PC-9 (cell line): ENCODE measurements at places on chromosomes 7 and 10.

GRCh38 chr7:45159296-45159695, 1.7 kb downstream of the RAMP3 start:
- no peak for DNase-seq

GRCh38 chr7:88315522-88315921, 8.8 kb upstream of the STEAP4 start:
- no peak for DNase-seq

- no peak for DNase-seq
These were observed 145.6 kb downstream of the ZNF248 start for GRCh38 chr10:37711617-37712488.

- DNase-seq, result no peak
These were observed 44.9 kb downstream of the DPYSL4 start for GRCh38 chr10:132231656-132232022.

- DNase-seq, result peak; percentile 91
These were observed 46.7 kb downstream of the MICALL2 start for GRCh38 chr7:1412322-1413261.

- no peak for DNase-seq
These were observed 72.3 kb upstream of the FAM13C start for GRCh38 chr10:59434463-59435321.

DNA sequence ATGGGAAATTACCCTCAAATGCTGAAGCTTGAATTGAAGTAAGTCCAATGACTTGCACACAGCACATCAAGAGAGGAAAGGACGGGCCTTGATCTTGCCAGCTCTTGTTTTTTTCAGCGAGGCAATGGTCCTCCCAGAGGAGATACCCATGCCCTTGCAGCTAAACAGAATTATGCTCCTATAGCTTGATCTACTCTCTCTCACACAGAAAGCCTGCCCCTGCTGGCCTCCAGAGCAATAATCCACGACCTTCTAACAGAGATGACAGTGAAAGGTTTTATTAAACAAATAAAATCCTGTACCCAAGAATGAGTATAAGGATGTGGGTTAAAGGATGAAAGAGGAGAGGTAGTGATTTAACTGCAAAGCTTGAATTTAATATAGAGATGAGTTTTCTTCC, 268.0 kb downstream of the ADRA2A start:
- no peak for DNase-seq

GRCh38 chr7:17234030-17234397, 64.4 kb upstream of the AHR start:
- DNase-seq, result no peak

DNA sequence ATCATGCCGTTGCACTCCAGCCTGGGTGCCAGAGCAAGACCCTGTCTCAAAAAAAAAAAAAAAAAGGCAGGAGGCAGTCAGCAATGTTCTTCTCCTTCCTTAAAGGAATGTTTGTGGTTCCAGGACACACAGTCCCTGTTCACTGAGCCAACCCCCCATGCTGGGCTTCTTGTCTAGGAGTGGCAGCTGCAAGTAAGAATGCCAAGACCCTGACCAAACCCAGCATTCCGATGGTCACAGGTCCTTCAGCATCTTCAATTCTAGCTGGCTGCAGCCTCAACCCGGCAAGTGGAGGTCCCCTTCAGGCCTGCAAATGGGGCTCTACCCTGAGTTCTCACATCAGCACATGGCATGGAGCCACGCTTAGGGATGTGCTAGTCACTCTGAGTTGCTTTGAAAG, 38.2 kb upstream of the CUX1 start:
- DNase-seq, result no peak

GRCh38 chr10:85524001-85524666, 842.5 kb downstream of the GRID1 start:
- no peak for DNase-seq
